ENCODE measurements at places on chromosomes 4 and X.

DNA sequence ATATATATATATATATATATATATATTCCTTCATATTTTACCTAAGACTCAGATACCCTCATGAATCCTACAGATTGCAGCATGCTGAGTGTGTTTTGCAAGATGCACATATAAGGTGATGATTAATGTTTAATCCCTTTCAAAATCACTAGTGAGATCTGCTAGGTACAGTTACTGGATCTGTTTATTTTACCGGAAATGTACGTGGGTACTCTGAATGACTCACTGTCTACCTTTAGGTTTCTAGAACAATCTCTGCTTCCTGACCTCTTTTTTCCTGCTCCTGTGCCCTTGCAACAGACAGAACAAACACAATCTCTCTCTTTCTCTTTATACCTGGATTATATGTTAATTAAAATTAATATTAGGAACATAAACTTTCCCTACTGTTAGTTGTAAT lies 379.6 kb downstream of the FAM133A start:
- DNase-seq: no peak

DNA sequence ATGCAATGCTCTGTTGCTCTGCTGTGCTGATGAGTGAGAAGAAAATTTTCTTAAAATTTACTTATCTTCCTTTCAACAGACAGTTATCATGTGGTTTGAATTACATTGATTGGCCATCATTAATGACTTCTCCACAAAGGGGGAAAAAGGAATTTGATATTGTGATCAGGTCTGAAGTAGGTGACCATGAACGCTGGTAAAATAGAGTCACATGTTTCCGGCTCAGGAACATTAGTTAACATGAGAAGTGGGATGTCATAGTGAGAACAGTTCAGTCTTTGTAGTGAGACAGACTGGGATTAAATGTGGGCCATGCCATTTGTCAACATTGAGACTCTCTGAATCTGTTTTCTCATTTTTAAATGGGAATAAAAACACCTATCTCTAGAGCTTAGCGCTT lies 50.6 kb downstream of the GBA3 start:
- no peak for DNase-seq

- no peak for DNase-seq
Measured at GRCh38 chr4:112379306-112379705, 82.1 kb downstream of the ALPK1 start.

- no peak for DNase-seq
Measured at GRCh38 chrX:152588206-152588605, 49.5 kb upstream of the GABRQ start.

GRCh38 chr4:35948171-35948570 lies 296.1 kb downstream of the ARAP2 start:
- DNase-seq: no peak

GRCh38 chr4:20883677-20884076 lies 183.4 kb downstream of the PACRGL start:
- no peak for DNase-seq

- DNase-seq: no peak
Measured at GRCh38 chr4:123555233-123555806, 158.7 kb downstream of the SPRY1 start.

All from activated naive CD4-positive, alpha-beta T cell treated with anti-CD3 and anti-CD28 coated beads, Interleukin-2, amount 50 U/mL, for 72 hours (primary cell).